CD8-positive, alpha-beta memory T cell (primary cell): ENCODE measurements at places on chromosomes 2 and 18. TPM values are rescaled to one million over a fixed set of nuclear protein-coding genes. Genes with fewer than 3 reads are reported as not detected.

- DNase-seq: no peak
Observed at GRCh38 chr2:46400016-46400415, 79.3 kb upstream of the TMEM247 start.

- DNase-seq: no peak
Observed at GRCh38 chr18:55934821-55935220, 346.8 kb upstream of the TCF4 start.

GRCh38 chr2:144702051-144702450, 182.1 kb upstream of the ZEB2 start:
- DNase-seq: no peak

DNA sequence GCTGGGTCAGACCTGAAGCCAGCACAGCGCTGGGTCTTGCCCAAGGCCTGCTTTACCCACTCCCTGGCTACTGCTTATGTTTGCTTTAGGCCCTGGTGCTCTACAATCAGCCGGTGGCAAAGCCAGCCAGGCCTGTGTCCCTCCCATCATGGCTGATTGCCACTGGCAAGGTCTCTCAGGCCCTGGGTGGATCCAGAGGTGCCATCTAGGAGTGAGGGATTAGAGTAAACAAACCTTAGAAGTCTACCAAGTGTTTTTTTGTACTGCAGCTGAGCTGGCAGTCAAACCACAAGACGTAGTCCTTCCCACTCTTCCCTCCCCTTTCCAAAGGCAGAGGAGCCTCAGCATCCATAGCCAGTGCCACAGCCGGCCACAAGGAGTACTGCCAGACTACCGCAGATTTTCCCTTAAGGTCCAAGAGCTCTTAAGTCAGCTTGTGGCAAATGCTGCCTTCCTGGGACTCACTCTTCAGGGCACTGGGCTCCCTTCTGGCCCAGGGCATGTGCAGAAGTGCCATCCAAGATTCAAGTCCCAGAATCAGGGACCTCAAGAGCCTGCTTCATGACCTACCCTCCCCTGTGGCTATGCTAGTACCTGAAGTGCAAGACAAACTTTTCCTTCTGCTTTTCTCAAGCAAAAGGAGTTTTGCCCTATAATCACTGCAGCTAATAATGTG, 20.0 kb downstream of the IL1RL2 start:
- no peak for DNase-seq

DNA sequence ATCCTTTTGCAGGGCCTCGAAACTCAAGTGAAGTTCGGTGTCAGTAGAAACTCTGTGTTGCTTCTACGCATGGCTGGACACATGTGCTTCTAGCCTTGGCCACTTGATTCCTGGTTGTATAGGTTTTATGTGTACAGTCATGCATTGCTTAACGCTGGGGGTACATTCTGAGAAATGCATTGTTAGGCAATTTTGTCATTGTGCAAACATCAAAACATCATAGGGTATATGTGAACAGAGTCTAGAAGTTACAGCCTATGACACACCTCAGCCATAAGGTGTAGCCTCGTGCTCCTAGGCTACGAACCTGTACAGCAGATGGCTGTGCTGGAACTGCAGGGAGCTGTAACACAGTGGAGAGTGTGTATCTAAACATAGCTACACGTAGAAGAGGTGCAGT, 39.4 kb downstream of the TMEM18 start:
- DNase-seq: no peak

GRCh38 chr2:14530506-14530905, 102.0 kb upstream of the LRATD1 start:
- no peak for DNase-seq

DNA sequence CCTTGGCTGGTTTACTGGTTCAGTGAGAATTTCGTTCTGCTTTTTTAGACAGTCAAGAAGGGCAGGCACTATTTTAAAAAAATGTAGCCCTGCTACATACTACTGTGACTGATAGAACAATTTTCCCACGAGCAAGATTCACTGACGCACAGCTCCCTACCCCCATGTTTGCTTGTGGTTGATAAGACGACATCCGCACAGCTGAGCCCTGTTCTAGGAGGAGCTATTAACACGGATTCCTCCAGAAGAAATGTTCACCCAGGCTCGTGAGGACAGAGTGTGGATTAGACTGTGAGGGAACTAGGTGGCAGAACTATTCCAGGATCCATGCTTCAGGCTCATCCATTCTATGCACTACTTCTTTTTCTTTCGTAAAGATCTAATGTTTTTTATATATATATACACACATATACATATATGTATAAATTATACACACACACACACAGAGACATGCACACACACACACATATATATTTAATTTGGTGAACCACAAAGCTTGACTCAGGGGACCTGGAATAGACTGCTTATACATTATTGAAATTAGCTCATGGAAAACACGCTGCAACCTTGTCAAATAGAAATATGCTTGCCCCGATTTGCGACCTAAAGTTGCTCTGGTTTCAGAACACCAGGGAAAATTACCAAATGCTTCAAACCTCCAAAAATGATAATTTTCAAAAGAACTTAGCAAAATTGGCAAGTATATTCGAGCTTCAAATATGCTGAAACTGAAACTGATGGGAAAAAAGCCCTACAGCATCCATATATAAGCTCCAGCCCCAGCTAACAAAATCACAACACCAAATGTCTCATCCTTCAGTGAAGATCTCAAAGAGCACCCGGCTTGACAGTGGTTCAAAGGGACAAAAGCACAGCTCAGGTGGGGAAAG, 370.4 kb downstream of the SOCS6 start:
- no peak for DNase-seq

DNA sequence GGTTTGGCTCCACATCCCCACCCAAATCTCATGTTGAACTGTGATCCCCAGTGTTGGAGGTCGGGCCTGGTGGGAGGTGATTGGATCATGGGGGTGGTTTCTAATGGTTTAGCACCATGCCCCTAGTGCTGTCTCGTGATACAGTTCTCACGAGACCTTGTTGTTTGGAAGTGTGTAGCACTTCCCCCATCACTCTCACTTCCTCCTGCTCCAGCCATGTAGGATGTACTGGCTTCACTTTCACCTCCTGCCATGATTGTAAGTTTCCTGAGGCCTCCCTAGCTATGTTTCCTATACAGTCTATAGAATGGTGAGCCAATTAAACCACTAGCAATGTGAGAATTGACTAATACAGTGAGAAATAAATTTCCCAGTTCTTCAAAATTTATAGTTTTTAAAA, 325.9 kb downstream of the FSIP2 start:
- DNase-seq: no peak

- DNase-seq: no peak
Observed at GRCh38 chr18:3447068-3447894, 2.7 kb upstream of the TGIF1 start.

- DNase-seq: no peak
Observed at GRCh38 chr2:191347881-191348280, 102.7 kb downstream of the MYO1B start.

- DNase-seq: no peak
Observed at GRCh38 chr2:41764919-41765318, 282.9 kb upstream of the PKDCC start.

DNA sequence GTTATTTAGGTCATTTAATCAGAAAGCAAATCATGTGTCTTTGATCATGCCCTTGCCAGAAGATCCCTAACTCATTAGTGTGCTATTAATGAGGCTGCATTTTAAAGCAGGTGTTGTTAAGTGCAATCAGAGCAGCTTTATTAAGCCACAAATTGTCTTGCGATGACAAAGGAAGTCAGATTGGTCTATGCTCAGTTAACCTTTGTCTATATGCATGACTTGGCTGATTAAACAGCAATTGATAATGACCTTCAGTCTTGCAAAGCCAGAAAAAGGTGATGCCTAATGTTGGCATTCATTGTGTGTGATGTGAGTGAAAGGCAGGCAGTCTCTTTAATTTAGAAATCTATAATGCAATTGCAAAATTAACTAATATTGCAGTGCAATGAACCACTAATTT, 166.9 kb downstream of the RND3 start:
- no peak for DNase-seq

- DNase-seq: no peak
Observed at GRCh38 chr18:76992226-76993084, 140.1 kb downstream of the MBP start.

GRCh38 chr2:216516730-216517350, 18.2 kb downstream of the RPL37A start:
- DNase-seq: no peak

DNA sequence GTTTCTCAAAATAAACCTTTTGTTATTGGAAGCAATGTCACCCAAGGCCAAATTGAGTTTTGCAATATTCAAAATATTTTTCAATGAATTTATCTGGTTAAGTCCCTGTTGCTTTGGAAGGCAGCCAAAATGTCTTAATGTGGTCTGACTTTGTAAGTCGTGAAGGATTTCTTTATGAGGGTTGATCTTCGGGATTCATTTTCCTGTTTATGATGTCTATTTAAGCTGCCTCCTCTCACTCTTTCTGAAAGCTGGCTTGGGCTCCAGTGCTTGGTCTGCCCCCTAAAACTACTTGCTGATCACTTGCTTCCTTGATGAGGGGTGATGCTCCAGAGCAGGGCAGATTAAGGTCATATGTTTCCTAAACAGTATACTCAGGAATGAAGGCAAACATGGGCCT, 141.1 kb downstream of the ANTXR1 start:
- no peak for DNase-seq

GRCh38 chr2:166376873-166377272, 1.1 kb upstream of the SCN9A start:
- no peak for DNase-seq

- DNase-seq: no peak
Observed at GRCh38 chr2:150076281-150076680, 411.2 kb downstream of the RND3 start.

GRCh38 chr2:26193578-26194231, 20.8 kb downstream of the GAREM2 start:
- no peak for DNase-seq

DNA sequence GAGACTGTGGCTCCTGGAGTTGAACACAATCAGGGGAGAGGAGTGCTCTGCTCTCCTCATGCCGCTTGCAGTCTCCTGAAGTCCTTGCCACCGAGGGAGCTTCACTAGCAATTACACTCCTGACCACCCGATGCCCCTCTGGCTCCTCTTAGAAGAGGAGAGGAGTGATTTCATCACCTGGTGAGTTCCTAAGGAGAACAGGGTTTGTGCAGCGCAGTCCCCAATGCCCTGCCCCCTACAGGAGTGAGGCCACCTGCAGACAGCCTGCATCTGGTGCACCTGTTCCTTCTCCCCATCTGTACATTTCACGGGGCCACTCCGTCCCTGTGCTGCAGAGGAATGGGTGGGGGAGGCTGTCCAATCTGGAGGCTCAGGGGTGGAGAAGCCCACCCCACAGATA, 267.2 kb downstream of the HRH4 start:
- DNase-seq: no peak

DNA sequence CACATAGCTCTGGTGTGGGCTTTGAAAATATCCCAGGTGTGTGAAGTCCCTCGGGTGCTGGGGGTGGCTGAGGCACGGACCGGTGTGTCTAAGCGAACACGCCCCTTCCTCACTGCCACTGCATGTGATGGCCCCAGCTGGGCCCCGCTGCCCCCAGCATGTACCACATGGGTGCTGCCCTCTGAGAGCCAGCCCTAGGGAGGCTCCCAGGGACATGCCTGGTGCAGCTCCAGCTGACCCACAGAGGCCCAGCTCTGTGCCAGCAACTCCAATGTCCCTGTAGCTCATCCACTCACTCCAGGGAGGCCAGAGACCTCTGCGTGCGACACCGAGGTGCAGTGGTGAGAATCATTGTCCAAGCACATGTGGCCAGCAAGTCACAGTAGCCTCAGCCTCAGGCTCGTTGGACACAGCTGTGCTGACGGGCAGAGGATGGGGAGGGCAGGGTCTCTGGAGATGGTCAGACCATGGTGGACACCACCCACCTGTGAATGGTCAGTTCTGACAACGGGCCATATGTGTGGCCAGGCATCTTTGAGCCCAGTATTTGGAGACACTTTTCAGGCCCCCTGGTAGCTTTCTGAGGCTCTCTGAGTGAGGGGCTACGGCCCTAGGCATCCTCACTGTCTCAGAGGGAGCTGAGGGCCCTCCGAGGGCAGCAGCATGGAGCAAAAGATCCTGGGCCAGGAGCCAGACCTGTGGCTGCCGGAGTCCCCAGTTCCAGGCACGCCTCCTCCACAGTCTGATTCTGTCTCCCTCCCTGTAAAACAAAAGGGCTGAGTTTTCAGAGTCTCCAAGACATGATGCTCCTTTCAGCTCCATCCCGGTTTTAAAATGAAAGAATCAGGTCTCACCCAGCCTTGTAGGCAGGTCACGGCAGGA, 220.7 kb downstream of the NDUFA10 start:
- DNase-seq: no peak

DNA sequence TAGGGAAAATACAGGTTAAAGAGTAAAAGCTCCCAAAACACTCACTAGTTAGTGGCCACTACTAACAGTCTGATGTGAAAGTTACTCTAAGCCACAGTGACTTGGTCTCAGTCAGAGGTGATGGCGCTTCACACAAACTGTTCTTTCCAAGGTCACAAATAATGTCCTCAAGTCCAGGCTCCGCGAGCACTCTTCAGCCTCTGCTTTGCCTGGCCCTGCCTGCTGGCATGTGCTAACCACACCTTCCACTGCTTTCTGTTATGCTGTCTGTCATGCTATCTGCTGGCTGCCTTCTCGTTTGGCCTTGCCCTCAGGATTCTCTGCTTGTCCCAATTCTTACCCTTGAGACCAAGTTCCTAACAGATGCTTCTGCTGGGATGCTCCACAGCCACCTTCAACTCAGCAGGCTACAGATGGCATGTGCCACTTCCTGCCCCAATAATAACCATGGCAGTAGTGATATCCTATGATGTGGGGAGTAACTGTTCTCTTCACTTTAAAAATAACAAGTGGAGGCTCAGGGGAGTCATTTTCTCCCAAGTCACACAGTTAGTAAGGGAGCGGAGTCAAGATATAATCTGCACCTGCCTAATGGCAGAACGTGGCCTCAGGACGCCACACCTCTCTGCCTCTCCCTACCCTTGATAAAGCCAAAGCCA, 75.7 kb downstream of the ZAP70 start:
- DNase-seq: no peak

DNA sequence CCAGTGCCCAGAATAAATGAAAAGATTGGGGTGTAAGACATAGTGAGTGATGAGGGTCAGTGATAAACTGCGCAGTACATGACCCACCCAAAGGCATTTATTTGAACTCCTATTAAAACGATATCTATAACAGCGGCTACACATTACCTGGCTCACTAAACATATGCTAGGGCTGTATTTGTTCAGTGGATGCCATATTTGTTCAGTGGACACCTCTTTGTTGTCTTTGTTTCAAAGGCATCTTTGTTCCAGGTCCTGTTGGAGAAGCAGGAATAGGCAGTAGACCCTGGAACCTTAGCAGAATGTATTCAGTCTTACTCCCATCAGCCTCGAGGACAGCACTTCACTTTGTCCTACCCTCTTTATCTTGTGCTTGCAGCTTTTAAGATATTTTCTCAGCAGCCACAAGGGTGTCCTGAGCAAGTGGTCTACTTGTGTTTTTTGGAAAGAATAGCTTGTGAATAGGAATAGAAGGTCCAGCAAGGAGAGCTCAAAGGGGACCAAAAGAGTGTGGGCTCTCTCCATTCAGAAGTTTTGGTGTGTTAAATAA, 650.8 kb upstream of the FANCL start:
- no peak for DNase-seq

GRCh38 chr18:11320986-11321385, 171.6 kb upstream of the PIEZO2 start:
- no peak for DNase-seq

GRCh38 chr2:239727776-239728600, 297.2 kb downstream of the NDUFA10 start:
- DNase-seq: no peak

VIL1 gene
- polyA plus RNA-seq: not detected

PROC gene
- polyA plus RNA-seq: not detected

FAHD2B gene
- 18.5 TPM for polyA plus RNA-seq

SLC23A3 gene
- not detected for polyA plus RNA-seq

POTEE gene
- polyA plus RNA-seq: 0.14 TPM

SIX2 gene
- polyA plus RNA-seq: not detected

FRZB gene
- polyA plus RNA-seq: not detected

RAD51AP2 gene
- polyA plus RNA-seq: not detected

MCM6 gene
- polyA plus RNA-seq: 14.8 TPM

CRYBA2 gene
- not detected for polyA plus RNA-seq
